Tongue (tissue), 3 donors: ENCODE measurements at places on chromosomes 4 and X. TPM values are rescaled to one million over a fixed set of nuclear protein-coding genes. Genes with fewer than 3 reads are reported as not detected.

- DNase-seq = no peak
Observed at GRCh38 chrX:104172788-104173187, 6.5 kb downstream of the FAM199X start.

- DNase-seq = no peak
Observed at GRCh38 chrX:108332281-108332680, 105.9 kb downstream of the COL4A6 start.

UTP14A gene
- total RNA-seq = 21.0 TPM

CTAG1A gene
- total RNA-seq = not detected

MAGEC2 gene
- not detected for total RNA-seq

- no peak for DNase-seq
Observed at GRCh38 chr4:24550441-24551175, 33.7 kb downstream of the DHX15 start.

DNA sequence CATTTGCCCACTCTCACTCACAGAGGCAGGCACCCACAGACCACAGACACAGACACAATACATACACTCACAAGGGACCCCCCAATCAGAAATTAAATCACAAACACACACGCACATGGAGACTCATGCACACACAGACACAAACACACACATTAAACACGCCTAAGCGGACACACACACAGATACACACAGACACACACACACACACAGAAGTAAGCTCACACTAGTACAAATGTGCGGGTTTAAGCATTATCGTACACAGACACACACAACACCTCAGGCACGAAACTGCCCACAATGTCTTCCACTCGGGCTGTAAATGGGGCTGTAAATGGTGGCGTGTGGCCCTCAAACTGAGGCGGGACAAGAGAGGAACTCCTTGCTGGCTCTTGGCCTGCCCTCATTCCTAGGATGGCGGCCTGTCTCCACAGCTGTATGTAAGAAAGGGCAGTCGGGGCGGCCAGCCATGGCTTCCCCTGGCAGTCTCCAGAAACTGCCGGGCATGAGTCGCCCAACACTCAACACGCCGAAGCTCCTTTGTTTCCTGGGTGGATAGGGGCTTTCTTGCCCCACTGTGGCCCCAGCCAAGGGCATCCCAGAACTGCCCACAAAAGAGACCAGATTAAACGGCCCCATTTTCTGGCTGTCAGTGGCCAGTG lies 53.9 kb downstream of the NBDY start:
- no peak for DNase-seq

PRMT9 gene
- 19.3 TPM for total RNA-seq

PAGE4 gene
- total RNA-seq = not detected

DNA sequence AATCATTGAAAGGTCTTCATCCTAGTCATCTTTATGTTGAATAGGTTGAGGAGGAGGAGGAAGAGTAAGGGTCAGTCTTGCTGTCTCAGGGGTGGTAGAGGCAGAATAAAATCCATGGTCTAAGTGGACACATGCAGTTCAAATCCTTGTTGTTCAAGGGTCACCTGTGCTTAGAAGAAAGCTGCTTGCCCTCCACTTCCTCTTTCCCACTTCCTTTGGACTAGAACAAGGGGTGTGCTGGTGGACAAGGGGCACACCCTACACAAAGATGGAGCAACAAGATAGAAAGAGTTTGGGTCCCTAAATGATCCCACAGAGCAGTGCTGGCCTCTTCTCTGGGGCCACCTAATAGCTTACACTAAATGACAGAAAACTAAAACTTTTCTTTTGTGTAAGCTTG lies 47.9 kb downstream of the HSD17B13 start:
- no peak for DNase-seq

RTL3 gene
- total RNA-seq = 1.9 TPM

DNA sequence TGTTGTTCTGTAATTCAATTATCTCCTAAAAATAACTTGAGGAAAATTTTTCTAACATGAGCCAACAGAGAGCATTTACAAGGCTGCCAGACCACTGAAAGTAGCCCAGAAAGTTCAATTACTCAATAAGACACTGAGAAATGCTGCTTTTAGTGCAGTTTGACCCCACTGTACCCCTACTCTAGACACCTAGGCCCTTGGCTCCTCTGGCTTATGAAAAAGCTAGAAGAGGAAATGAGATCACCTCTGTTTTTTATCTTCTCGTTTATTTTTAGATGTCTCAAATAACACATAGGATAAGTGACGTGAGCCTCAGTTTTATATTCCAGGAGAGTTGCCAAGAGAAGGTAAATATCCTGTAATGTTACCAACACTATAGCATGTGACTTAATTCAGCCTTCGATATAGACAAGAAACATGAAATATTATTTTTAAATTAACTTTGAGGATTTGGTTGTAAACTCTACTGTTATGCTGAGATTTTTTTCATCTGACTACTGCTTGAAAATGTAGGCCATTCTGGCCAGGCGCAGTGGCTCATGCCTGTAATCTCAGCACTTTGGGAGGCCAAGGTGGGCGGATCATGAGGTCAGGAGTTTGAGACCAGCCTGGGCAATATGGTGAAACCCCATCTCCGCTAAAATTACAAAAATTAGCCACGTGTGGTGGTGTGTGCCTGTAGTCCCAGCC lies 24.4 kb downstream of the TNIP3 start:
- DNase-seq = peak; percentile 76

DNA sequence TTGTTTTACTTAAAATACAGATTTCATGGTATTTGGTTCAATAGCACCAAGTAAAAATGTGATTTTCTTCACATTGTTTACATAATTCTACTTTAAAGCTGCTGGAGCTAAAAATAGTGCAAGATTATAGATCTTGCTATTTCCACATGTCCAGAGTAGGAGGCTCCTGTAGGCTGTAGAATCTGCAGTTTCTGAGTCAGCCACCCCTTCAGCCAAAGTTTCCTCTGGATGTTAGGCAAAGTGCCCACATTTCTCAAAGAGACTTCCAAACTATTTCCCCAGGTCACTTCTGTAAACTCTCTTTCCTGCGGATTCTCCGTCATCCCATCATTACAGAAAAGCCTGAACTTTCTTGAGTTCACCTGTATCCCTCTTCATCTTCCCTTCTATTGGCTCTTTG lies 342.5 kb upstream of the FSTL5 start:
- peak; percentile 2 for DNase-seq

GRCh38 chrX:39260965-39261364 lies 459.7 kb downstream of the MID1IP1 start:
- DNase-seq = no peak

GRCh38 chrX:151505796-151506195 lies 57.7 kb upstream of the PASD1 start:
- peak; percentile 13 for DNase-seq

DNA sequence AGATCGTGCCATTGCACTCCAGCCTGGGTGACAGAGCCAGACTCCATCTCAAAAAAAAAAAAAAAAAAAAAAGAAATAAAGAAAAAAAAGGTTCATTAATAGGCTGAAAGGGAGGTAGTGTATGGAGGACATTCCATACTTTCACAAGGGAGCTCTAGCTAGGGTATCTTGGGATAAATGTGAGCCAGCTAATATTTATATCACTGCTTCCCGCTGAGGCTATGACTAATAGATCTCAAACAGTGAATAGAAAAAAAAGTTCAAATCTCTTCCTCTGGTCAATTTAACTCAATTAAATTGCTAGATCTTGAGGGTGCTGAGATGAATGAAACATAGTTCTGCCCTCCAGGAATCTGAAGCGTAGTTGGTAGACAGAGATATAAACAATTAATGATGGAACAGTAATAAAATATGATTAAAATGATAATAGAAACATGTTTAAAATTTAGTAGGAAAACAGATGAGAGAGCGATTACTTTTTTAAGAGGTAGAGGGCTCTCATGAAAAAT lies 55.7 kb upstream of the SHISA3 start:
- no peak for DNase-seq

KCTD8 gene
- total RNA-seq = 0.41 TPM

EIF2S3 gene
- 194 TPM for total RNA-seq

SLC10A6 gene
- 0.51 TPM for total RNA-seq

HPF1 gene
- 21.2 TPM for total RNA-seq

- DNase-seq = no peak
Observed at GRCh38 chrX:122770581-122770980, 413.5 kb upstream of the GRIA3 start.

GRIA2 gene
- total RNA-seq = 8.9 TPM

DNA sequence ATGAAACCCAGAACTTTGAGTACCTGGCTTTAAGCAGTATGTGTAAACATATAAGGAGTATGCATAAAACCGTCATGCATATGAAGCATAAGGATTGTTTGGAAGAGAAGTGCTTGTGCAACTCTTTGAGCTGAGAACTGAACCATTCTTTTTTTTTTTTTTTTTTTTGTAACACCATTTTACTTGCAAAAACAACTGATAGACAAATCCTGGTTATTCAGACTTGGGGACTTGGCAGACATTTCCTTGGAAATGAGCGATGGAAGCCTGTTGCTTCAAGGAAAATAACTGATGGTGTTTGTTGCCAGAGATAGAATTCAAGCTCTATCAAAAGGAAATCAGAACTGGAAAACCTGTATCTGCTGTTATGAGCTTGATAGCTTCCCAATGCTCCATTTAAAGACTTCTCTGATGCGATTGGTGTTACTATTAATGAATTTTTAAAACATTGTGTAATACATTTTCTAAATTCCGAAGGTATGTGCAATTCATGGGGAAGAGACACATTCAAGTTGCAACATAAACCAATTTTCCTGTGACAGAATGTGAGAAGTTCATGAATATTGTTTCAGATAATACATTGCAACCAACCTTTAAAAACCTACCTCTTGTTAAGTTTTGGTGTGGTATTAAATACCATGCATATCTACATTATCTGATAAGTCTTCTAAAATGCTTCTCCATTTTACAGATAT lies 47.0 kb upstream of the FAT1 start:
- no peak for DNase-seq

DNA sequence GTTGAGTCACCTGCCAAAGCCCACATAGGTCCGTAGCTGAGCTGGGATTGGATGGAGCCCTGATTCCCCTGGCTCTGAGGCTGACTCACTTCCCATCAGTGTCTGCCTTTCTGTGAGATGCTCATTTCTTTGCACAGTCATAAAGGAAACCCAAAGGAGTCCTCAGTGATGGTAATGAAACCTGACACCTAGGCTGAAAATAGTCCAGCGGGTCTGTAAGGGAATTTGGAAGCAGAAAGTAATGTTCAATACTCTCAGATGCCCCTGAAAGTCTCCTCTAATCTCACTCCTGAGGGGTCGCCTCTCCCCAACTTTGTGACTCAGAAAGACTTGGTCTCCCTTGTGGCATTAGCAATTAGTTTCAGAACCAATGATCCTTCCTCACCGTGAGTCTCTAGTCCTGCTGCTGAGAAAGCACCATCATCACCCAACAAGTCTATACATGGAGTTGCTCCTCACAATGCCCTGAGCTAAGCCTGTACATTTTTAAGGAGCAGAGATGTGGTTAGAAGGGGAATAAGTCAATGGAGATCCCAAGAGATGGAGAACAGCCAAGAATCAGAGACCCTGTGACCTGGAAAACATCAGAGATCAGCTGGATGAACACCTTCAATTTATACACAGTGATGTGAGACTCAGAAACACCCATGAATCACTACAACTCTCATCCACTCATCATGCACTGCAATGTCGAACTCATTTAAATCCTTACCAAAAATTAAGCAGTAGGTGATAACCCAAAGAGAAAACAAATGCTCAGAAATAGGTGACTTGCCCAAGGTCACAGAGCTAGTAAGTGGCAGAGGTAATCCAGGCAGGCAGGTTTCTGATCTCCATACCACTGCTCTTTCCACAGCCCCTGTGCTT lies 219.0 kb upstream of the CPEB2 start:
- DNase-seq = no peak

GATA1 gene
- total RNA-seq = 0.41 TPM

DNA sequence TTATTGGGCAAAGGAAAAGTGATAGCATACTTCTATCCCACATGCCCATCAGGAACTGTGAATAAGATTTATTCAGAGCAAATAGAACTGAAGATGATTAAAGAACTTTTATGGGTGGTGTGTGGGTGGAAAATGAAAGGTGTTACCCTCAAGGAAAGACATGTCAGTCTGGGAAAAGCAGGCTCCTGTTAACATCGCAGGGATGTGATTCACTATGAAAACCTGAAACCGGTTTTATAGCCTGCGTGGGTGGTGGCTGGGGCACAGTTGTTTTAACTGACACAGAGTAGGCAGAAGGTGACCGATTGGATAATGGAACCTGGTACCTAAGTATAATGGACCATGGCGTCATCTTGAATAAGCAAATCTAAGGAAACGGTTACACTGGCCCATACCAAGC lies 61.3 kb upstream of the CASK start:
- no peak for DNase-seq

DNA sequence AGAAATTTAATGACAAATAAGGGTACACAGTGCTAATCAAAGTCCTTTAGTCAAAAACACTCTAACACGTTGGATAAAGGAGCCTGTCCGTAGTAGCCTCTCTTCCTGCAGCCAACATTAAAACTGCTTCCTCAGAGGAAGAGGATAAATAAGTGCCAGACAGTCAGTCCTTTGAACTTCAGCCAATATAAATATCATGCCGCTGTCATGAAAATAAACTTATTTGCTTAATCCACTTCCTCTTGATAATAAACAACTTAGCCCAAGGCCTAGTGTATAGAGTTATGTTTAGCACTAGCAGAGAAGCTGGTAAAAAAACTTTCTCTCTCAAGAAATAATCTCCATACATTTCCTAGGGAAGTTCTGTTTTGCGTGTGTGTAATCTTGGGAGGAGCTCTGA lies 196.7 kb downstream of the HS3ST1 start:
- DNase-seq = no peak

DNA sequence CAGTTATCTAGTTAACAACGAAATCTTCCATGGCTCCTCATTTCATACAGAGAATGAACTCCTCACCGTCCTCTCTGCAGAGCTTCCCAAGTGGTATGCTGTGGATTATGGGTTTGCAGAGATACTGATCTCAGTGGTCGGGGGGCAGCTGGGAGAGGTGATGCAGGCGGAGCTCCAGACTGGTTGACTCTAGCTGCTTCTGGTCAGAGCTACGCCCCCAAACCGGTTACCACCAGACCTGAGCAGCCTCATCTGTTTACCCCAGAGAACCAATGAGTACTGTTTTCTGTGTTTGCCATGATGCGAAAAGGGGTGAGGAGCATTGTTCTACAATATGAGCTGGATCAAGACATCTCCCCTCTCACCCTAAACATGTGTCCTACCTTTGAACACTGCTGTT lies 135.7 kb upstream of the PLAC1 start:
- DNase-seq = no peak

DNA sequence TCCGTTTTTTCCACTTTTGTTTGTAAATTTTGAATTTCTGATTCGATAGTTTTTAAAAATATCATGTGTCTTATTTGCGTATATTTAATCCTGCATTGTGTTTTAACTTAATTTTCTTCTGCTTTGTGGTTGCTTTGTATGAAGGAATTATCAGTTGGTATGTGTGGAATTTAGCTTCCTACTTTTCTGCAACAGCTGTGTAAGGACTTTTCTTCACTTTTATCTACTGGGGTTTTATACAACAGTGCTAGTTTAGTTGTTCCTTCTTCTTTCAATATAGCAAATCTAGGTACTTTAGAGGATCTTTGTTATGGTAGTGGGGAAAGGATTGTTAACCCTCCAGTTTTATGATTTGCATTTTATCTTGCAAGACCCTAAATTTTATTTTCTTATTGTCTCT lies 410.3 kb downstream of the CCSER1 start:
- DNase-seq = no peak

UGT2B17 gene
- total RNA-seq = not detected

- DNase-seq = no peak
Observed at GRCh38 chrX:20231598-20231997, 35.1 kb downstream of the RPS6KA3 start.
